NCI-H2171 (cell line): ENCODE measurements at places on chromosomes 2 and 18.

- no peak for DNase-seq
Measured at GRCh38 chr2:171595896-171596295, 73.6 kb downstream of the CYBRD1 start.

GRCh38 chr2:206814498-206814897 lies 49.1 kb downstream of the FASTKD2 start:
- no peak for DNase-seq

GRCh38 chr2:202327858-202328257 lies 48.3 kb upstream of the BMPR2 start:
- no peak for DNase-seq

GRCh38 chr2:25098056-25098455 lies 56.2 kb downstream of the EFR3B start:
- DNase-seq = no peak

- DNase-seq = no peak
Measured at GRCh38 chr18:73235491-73235890, 367.7 kb upstream of the NETO1 start.

DNA sequence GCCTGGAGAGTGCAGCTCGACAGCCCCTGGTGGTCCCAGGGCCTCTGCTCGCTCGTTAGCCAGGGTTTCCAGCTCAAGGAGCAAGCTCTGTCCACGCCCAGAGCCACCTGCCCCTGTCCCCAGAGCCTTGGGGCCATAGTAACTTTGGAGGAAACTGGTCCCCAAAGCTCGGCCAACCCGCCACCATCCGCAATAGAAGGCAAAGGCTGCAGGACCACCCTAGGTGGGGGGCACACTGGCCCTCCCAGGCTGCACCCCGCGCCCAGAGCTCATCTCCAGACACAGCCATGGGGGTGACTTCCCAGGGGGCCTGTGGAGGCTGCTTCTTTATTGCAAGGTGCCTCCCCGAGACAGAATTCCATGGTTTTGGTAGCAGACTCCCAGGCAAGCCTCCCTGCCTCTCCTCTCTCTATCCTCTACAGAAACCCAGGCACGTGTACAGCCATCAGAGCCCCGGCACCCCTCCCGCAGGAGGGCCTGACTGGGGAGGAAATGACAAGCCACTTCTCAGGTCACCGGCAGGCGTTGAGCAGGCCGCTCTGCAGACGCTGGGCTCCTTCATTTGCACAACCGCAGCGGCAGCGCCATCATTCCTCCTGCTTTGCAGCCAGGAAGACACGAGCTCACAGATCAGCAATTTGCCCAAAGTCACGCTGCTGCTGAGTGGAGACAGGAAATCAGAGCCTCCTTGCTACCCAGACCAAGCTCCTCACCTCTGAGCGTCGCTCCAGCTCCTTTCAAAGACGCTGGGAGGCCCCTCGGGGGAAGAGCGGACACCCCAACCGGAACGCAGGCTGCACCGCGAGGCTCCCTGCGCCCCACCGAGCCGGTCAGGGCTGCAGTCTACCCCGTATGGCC lies 80.2 kb downstream of the NDUFA10 start:
- no peak for DNase-seq

- DNase-seq = no peak
Measured at GRCh38 chr2:62147610-62148301, 48.2 kb upstream of the B3GNT2 start.

GRCh38 chr2:90221300-90221651 lies 1529.8 kb downstream of the RPIA start:
- no peak for DNase-seq

DNA sequence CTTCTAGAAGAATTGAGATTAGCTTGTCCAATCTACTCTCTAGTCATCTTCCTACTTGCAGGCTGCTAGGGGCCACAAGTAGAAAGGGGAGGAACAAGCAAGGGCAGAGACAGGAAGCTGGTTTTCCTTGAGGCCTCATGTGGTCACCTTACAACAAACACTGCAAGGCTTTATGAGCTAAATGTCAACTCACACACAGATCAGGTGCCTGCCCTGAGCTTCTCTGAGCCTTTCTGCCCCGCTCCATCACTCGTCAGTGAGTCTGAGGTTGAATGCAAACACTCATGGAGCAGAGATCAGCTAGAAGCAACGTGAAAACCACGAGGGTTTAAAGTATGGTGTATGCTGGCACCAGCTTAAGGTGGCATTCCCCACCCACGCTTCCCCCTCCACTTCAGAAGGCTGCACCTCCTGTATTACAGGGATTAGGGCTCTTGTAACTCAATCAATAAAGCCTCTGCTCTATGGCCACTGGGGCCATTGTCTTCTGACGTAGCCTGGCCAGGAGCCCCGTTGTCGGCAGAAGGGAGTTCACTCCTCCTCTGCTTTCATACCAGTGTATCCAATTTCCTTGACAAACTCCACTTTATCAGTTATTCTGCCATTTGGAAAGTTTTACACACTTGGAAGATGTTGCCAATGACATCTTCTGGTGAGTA lies 5.4 kb upstream of the CRYGC start:
- DNase-seq = no peak

DNA sequence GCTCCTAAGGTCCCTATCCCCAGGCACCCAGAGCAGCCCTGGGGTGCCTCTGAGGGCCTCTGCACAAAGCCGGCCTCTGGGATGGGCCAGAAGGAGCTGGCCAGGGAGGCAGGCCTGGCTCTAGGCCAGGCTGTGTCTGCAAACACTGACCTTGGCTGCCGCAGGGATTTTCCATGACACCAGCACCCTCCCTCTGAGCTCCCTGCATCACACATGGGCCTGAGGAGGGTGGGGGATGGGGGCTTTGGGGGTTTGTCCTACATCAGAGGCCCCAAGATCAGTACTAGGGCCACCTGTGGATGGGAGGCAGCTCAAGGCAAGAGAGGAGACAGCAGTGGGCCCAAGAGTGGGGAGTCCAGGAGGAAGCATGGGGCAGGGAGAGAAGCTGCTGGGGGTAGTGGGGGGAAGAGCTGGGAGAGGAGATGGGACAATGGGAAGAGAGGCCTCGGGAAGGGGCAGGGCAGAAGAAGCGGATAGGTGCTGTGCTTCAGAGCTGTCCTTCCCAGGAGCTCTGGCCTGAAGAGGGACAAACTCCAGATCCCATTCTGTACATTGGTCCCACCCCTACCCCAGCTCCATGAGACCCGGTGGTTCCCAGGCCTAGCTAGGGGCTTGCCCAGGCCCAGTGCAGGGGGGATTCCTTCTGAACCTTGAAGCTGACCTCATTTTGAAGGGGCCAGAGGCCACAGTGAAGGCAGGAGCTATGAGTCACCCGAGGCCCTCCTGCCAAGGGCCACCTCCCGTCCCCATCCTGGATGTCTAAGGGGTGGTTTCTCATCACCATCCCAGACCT lies 28.0 kb downstream of the KCNK3 start:
- no peak for DNase-seq

GRCh38 chr2:174776675-174777074 lies 12.4 kb upstream of the CHRNA1 start:
- no peak for DNase-seq

- no peak for DNase-seq
Measured at GRCh38 chr2:211204456-211204855, 648.1 kb downstream of the CPS1 start.

DNA sequence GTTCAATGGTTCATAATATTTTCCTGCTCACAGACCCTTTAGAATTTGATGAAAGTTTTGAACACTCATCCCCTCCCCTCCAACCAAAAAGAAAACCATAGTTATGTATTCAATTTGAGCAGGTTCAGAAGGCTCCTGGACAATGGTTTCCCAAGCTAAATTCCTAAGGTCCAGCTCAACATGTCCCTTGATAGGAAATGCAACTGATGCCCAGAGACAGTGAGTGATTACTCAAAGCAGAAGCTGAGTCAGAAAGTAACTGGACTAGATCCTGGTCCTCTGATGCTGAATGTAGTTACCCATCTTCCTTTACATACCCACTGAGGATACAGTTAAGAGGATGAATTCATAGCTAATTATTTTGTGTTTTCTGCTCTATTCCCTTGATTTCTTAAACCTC lies 218.9 kb upstream of the NCKAP5 start:
- DNase-seq = no peak

GRCh38 chr2:74278176-74278575 lies 65.0 kb downstream of the SLC4A5 start:
- no peak for DNase-seq

- DNase-seq = no peak
Measured at GRCh38 chr2:172062402-172063004, 22.8 kb upstream of the DLX1 start.

- DNase-seq = no peak
Measured at GRCh38 chr2:240932001-240932723, 26.0 kb downstream of the CROCC2 start.

DNA sequence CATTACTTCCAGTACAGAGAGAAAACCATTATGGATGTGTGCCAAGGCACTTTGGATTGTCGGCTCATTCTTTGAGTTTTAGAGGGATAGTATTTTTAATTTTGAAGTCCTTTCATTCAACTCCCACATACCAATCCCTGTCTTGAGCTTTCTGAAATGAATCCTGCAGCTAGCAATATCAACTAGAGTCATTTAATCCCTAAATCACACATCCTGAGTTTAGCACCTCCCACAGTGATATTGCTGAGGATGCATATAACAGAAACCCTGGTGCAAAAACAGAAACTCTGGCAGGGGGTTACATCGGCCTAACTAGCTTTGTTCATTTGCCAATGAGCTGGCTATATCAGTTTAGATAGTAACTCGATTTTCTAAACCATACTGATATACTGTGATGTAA lies 427.3 kb downstream of the LRP1B start:
- no peak for DNase-seq

- no peak for DNase-seq
Measured at GRCh38 chr2:146981921-146982320, 862.9 kb upstream of the ACVR2A start.

DNA sequence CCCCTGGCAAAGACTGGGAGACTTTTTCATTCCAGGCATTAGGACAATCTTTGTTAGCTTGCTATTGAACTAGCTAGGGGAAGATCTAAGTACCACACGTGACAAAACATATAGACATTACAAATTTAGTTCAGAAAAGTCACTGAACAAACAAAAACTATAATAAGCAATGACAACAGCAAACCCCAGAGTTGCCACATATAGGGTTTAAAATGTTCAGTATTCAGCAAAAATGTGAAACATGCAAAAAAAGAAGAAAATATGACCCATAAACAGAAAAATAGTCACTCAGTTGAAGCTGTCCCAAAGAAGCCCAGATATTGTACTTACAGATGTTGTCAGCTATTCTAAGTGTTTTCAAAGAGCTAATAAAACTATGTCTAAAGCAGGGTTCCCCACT lies 431.1 kb upstream of the CDH2 start:
- no peak for DNase-seq

- no peak for DNase-seq
Measured at GRCh38 chr2:68779595-68779994, 45.0 kb downstream of the ARHGAP25 start.

DNA sequence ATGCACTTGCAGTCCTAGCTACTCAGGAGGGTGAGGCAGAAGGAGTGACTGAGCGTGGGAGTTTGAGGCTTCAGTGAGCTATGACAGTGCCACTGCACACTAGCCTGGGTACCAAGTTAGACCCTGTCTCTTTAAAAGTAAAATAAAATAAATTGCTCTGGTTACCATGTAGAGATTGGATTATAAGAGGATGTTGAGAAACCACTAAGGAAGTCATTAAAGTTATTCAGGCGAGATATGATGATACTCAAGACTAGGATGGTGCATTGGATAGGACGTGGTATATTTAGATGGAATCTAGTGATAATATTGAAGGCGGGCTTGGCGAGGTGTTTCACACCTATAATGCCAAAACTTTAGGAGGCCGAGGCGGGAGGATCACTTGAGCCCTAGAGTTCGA lies 50.6 kb downstream of the BMPR2 start:
- no peak for DNase-seq

GRCh38 chr2:43203373-43203772 lies 23.0 kb downstream of the ZFP36L2 start:
- DNase-seq = no peak

DNA sequence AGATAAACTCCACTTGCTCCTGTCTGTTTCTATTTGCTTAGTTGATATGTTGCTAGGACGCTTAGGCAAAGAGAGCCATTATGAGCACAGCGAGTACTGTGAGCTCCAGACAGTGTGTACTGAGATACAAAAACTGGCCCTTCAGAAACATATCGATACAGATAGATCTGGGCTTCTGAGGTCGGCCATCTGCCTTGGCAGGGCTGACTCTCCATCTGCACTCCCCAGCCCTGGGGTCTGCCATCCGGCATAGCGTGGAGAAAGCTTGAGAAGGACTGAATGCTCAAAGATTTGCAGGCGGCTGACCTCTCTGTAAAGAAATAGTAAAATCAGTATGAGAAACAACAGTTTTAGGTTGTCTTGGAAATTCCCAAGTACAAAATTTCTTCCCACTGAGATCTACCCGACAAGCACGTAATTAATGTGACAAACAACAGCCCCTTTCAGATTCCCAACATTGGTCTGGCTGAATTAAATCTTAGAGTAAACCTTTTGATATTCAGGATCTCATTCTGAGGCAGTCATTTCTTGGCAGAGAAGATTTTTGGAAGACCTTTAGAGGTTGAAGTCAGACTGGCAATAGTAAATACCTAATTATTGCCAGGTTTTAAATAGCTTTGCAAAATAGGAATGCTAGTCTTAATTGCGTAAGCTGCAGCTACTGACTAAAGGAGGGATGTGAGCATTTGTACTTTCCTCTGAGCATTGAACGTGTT lies 127.4 kb downstream of the CHST9 start:
- no peak for DNase-seq

DNA sequence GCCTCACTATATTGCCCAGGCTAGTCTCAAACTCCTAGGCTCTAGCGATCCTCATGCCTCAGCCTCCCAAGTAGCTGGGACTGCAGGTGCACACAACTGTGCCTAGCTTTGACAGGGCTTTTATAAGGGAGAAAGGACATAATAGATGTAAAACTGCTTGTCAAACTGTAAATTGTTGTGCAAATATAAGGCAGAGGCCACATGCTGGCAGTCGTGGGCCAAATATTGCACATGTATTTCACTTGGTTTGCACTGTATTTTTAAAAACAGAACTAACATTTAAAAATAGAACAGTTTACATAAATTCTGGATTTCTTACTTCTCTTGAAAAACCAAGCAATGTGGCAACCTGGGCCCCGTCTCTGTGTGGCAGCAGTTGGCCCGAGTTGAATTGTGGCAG lies 31.2 kb upstream of the MYO3B start:
- no peak for DNase-seq

- DNase-seq = no peak
Measured at GRCh38 chr2:132797556-132797955, 127.6 kb upstream of the LYPD1 start.

- DNase-seq = no peak
Measured at GRCh38 chr2:197293252-197294007, 17.1 kb downstream of the ANKRD44 start.
